NCI-H345 (cell line): ENCODE measurements at places on chromosomes 4 and X.

- DNase-seq, result no peak
These were observed 811.9 kb upstream of the PCDH7 start for GRCh38 chr4:29908276-29908675.

DNA sequence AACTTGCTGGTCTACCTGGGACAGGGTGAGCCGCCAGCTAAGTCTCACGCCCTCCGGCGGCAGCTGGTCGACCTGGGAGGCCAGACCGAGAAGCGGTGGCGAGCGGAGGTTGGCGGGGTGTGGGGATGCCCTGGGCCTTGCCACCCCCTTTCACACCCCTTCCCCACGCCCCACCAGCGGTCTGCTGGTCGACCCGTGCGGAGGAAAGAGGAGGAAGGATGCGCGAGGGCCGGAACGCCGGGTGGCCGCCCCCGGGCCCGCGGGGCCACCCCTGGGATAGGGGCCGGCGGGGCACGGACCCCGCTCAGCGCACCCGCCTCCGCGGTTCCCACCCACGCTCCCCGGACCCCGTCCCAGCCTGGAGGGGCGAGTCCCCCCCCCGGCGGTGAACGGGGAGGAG, 28.3 kb upstream of the DCAF12L1 start:
- DNase-seq, result no peak

- no peak for DNase-seq
These were observed 49.3 kb downstream of the SGMS2 start for GRCh38 chr4:107874024-107874423.

- DNase-seq, result no peak
These were observed 84.3 kb upstream of the CLDN34 start for GRCh38 chrX:9882669-9883446.

DNA sequence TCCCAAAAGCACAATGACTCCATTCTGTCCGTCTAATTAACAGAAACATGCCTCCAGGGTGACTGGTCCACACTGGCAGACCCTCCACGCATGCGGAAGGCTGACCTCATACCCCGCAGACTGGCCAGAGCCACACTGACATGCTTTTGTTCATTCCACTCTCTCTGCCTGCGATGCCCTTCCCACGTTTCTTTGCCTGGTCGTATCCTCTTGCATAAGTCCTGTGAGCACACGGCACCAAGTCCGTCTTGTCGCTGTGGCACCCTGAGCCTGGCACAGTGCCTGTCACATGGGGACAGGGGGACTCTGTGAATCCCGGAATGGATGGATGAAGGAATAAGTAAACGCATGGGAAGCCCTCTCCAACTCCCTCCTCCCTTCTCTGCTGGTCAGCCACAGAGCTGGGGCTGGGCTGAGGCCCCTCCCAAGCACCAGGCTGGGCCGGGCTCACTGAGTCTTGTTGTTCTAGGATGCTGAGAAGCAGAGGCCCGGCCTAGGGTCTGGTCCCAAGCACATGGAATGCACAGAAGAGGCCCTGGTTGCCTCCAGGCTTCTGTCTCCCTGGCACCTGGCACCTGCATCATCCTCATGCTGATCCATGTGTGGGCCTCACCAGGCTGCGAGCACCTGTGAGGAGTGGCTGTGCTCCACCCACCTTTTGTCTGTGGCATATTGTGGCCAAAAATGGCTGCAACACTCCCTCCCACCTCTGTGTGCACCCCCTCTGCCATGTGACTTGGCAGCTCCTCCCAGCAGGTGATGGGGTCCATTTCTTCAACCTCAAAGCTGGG, 38.9 kb upstream of the C4orf50 start:
- no peak for DNase-seq

GRCh38 chrX:51876441-51876840, 17.0 kb upstream of the MAGED1 start:
- no peak for DNase-seq

GRCh38 chr4:160450876-160451275, 1348.0 kb downstream of the RAPGEF2 start:
- DNase-seq, result no peak

DNA sequence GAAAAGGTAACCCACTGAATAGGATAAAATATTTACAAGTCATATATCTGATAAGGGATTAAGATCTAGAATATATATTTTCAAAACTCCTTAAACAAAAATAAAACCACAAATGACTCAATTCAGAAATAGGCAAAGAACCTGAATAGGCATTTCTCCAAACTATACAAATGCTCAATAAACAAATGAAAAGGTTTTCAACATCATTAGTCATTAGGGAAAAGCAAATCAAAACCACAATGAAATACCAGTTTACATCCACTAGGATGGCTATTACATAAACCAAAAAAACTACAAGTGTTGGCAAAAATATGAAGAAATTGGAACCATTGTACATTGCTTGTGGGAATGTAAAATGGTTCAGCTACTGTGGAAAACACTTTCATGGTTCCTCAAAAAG, 167.0 kb upstream of the GALNT7 start:
- DNase-seq, result no peak
